NB4 (cell line): ENCODE measurements at places on chromosomes 5 and 9.

GRCh38 chr5:69007726-69008368 lies 86.0 kb upstream of the SLC30A5 start:
- peak; percentile 59 for DNase-seq

DNA sequence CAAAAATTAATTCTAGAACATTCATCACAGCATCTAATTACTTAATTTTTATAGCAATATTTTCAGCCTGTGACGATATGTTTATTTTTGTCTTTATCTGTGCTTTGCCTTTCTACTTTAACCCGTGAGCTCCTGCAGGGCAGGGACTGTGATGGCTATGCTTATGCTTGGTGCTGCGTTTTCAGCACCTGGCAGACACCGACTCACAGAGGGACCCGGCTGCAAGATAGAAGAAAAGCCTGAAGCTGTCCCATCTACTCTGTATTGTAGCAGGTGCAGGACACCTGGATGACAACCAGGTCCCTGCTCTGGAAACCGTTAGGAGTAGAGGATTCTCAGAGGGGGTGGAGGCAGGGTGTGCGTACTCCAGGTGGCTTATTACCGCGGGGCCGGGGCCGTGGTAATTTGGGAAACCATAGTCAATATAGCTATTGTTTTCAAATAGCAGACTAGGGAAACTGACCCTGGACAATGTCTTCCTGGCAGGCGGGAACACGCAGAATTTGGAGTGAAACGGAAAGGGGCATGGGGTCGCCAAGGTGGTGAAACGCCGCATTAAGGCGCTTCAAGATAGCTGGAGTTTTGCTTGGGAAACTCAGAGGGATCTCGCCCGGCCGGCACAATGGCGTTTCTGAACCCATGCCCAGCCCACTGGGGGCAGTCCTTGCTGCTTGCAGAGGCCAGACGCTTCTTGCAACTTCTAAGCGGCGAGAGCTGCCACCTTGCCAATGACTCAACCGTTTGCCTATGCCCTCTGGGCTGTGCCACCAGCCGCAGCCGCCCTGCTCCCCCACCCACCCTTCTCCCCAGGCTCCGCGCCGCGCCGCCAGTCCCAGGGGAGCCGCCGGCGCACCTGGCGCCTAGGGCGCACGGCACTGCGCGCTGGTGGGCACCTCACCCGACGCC lies 140.1 kb upstream of the PALM2AKAP2 start:
- DNase-seq, result no peak

GRCh38 chr9:133794016-133794760 lies 56.0 kb upstream of the SARDH start:
- no peak for DNase-seq

DNA sequence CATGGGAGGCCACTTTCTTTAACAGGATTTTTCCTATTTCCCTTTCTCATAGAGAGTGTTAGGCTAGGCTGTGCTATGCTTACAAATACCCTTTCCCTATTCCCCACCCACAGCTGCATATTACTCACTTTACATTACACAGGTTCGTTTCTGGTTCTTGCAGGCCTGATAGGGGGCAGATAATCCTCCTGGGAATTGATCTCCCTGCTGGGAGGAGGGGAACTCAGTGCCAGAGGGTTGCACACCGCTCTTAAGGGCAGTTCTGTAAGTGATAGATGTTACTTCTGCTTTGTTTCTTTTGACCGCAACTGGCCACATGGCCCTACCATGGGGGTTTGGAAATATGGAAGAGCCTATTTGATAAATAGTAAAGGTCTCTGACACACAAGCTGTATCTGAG lies 54.0 kb upstream of the NTRK2 start:
- peak; percentile 89 for DNase-seq

GRCh38 chr9:79759460-79759859 lies 187.7 kb downstream of the TLE4 start:
- DNase-seq, result no peak

DNA sequence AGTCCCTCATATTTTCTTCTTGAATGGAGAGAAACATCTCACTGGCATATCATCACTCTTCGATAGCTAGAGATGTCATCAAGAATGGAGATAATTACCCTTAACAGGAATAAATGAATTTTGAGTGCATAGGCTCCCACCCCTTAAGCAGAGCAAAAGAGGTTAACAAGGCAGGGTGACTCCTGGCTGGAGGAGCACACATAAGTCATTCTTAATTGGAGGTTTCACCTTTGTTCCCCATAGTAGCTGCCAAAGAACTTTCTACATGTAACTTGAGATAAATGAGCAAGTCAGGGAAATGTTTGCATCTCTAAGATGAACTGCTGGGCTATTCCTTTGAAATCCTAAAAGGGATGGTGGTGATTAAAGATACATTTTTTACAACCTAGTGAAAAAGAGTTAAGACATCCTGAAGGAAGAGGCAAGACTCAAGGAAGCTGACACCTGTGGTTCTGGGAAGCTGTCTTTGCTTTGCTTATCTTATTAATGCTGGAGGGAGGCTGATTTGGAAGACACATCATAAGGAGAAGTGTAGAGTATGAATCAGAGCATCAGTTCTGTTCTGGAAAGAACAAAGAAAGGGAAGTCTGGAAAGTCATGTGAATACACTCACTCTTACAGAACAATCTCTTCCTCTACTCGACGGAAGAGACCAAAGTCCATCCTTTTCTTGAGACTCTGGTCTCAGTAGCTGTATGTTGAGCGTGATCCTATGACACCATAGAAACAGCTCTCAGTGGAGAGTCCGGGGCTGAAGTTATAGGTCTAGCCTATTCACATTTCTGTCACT lies 326.3 kb downstream of the OSTF1 start:
- no peak for DNase-seq

GRCh38 chr5:134099288-134099872 lies 15.1 kb upstream of the TCF7 start:
- DNase-seq, result no peak

DNA sequence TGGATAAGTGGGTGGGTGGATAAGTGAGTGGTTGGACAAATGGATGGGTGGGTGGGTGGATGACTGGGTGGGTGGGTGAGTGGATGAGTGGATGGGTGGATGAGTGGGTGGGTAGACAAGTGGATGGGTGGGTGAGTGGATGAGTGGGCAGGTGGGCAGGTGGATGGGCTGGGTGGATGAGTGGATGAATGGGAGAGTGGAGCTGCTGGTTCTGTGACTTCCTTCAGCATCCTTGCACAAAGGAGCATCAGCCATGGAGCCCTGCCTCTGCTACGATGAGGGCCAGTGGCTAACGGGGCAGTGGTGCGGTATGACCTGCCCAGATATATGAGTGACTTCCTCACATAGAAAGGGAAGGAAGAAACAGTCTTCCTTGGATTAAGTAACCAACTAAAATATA lies 398.7 kb upstream of the IRX4 start:
- no peak for DNase-seq

DNA sequence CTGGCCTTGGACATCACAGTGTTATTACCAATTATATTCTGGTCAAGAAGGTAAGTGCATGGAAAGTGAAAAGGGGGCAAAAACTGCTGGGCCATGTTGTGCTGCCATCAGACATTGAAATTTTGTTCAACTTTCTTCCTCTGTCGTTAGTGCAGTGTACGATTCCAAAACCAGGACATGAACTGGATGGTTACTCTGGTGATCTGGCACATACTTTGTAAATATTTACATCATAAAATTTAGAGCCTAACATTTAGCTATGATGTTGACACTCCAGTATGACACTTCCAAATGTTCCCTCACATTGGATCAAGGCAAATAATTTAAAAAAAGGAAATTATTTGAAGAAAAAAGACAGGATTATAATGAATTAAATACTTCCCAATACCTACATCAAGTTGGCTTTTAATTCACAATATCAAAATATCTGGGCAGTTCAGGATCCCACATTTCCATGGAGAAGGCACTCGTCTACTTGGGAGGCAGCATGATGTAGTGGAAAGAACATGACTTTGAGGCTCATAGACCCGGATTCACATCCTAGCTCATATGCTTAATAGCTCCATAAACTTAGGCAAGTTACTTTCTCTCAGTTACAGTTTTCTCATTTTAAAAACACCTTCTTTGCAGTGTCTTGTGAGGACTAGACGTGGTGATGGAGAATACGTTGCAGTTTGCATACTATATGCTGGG lies 342.5 kb upstream of the MPDZ start:
- no peak for DNase-seq

GRCh38 chr5:13278148-13278547 lies 666.3 kb downstream of the DNAH5 start:
- peak; percentile 11 for DNase-seq

DNA sequence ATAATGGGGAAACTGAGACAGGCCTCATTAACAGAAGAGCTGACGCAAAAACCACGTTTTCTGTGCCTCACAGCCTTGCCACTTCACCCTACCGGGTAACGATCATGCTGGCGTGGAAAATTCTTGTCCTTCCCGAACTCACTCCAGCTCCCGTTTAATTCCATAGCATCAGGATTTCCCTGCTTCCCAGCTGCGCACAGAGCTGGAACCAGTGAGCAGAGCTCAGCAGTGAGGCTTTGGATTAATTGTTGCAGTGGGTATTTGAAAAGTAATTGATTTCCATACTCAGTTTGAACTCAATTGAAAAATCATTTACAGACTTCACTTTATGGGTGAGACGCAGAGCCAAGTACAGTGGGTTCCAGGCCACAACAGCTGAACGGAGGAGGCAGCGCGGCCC lies 199.0 kb upstream of the ADAMTS16 start:
- no peak for DNase-seq

DNA sequence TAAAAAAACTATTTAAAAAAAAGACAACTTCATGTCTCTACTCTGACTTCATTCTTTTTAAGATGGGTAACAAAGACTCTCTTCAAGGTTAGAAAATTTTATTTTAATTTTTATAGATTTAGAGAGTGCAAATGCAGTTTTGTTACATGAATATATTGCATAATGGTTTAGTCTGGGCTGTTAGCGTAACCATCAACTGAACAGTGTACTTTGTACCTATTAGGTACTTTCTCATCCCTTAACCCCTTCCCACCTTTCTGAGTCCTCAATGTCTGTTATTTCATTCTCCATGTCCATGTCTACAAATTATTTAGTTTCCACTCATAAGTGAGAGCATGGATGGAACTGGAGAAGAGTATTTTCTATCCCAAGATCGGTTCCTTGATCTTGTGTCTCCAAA lies 16.8 kb downstream of the TLR4 start:
- DNase-seq, result no peak

GRCh38 chr9:74953235-74953751 lies 581 bp upstream of the C9orf40 start:
- peak; percentile 8 for DNase-seq

- DNase-seq, result peak; percentile 57
Observed at GRCh38 chr5:141245250-141245717, at the start of gene PCDHB15. Gene PCDHB15 (plus strand): TSS chr5:141245395. CDS start chr5:141245579, 184 bp downstream.

DNA sequence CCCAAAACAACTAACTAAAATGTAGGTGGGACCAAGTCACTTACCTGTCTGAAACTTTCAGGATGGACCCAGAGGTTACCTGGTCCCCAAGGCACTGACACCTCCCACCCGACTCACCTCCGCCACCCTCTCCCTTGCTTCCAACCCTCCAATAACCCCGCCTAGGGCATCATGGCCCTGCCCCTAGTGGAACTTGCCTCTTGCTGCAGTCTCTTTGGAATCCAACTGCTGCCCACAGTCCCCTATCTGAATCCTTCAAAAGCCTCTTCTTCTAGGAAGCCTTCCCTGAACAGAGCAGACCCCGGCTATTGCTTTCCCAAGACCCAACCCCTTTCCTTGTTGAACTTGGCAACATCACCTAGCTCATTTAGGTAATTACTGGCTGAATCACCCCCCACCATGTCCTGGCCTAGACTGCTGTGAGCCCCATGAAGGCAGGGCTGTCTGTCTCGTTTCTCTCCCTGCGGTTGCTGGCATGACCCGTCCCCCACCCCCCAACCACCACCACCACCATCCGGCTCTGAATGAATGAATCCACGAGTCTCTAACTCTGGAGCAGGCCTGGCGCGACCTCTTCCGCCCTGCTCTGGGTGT lies 9.4 kb downstream of the CRB2 start:
- DNase-seq, result no peak

DNA sequence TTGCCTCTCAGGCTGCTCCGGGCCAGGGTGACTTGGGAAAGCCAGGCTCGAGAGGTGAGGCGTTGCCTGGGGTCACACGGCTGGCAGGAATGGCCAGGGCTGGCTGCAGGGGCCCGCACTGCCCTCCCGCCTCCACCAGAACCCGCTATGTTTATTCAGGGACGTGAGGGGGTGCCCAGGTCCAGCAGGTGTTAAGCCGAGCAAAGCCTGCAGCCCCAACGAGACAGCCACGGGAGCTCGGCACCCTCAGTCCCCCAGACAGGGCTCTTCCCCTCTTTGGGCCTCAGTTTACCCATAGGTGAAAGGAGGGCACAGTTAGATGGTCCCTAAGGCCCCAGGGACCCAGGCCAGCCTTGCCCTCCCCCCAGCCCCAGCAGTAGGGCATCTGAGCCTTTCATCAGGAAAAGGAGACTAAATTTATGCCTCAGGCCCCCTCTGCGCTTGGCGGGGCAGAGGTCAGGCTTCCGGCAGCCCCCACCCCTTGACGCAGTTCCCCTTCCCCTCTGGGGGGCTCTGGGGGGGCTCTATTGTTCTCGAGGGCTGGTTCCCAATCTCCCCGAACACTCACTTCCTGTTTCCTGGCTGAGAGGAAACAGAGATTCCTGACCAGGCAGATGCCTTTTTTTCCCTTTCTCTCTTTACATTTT lies 7.1 kb upstream of the EGFL7 start:
- DNase-seq, result no peak

DNA sequence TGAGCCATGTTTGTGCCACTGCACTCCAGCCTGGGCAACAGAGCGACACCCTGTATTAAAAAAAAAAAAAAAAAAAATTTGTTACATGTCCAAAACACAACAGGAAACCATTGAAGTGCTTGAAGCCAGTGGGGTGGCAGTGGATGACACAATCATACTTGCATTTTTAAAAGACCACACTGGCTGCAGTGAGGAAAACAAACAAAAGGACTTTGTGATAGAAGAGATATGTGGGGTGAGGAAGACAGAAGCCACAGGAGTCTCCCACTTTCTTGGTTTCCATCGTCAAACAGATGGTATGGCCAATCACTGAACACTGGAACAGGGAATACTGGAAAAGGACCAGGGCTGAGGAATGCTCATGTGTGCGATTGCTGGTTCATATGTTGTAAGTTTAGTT lies 20.9 kb upstream of the COMMD10 start:
- DNase-seq, result peak; percentile 15

- DNase-seq, result no peak
Observed at GRCh38 chr9:74025402-74025925, 471.7 kb upstream of the RORB start.

DNA sequence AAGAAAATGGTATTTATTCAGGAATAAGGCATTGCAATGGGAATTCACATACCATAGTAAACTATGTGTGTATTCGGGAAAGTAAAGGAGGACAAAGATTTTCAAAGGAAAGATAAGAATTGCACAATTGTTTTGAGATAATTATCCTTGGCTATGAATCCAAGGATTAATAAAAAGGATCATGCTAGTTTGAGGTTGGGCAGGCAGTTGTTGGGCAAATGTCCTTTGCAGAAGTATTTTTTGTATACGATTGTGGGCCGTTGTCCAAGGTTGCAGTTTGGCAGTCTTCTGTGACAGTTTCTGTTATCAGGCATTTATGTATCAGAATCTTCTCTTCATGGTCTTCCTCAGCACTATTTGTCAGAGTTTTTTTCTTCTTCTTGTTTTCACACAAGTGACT lies 10.6 kb upstream of the UBAP2 start:
- DNase-seq, result no peak

GRCh38 chr5:4080370-4080769 lies 484.7 kb downstream of the IRX1 start:
- no peak for DNase-seq
